ENCODE measurements at places on chromosomes 7 and 10.

- DNase-seq = no peak
These were observed 40.6 kb downstream of the NHLRC2 start for GRCh38 chr10:113895018-113895417.

GRCh38 chr7:23341846-23342598 is 42.9 kb downstream of the MALSU1 start:
- no peak for DNase-seq

GRCh38 chr7:22842973-22843372 is 20.3 kb upstream of the TOMM7 start:
- no peak for DNase-seq

- DNase-seq = no peak
These were observed 17.9 kb upstream of the TRIL start for GRCh38 chr7:28976022-28976421.

DNA sequence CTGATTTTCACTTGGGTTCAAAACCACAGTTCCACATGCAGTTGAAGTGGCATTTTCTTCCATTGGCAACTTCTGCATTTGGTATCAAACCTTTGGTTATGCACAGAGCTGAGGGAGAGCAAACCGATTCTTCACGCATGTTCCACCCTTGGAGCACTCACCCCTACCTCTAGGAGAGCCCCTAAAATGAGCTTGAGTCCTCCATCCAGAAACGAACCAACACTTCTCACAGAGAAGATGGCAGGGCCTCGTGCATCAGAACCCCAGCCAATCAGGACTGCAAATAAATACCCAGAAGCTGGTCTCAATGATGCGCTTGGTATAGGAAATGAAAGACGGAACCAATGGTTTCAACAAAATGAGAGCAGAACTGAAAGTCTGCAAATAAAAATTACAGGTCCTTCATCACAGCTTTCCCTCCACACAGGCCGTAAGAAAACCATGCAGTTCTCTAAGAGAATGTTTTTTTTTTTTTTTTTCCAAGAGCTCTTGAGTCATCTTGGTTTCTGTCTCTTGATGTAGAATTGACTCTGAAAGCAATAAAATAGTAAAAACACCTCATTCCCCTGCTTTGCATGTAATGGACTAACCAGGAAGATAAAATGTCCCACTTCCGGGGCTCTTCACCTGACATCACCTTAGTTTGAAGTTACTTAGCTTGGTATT is 23.9 kb downstream of the KLF6 start:
- no peak for DNase-seq

GRCh38 chr7:158252837-158253669 is 334.6 kb downstream of the PTPRN2 start:
- no peak for DNase-seq

GRCh38 chr7:40909346-40909980 is 774.7 kb downstream of the SUGCT start:
- no peak for DNase-seq

- no peak for DNase-seq
These were observed 2.8 kb upstream of the DENND2A start for GRCh38 chr7:140643416-140643815.

GRCh38 chr10:101297901-101298486 is 56.0 kb upstream of the BTRC start:
- DNase-seq = peak; percentile 80

DNA sequence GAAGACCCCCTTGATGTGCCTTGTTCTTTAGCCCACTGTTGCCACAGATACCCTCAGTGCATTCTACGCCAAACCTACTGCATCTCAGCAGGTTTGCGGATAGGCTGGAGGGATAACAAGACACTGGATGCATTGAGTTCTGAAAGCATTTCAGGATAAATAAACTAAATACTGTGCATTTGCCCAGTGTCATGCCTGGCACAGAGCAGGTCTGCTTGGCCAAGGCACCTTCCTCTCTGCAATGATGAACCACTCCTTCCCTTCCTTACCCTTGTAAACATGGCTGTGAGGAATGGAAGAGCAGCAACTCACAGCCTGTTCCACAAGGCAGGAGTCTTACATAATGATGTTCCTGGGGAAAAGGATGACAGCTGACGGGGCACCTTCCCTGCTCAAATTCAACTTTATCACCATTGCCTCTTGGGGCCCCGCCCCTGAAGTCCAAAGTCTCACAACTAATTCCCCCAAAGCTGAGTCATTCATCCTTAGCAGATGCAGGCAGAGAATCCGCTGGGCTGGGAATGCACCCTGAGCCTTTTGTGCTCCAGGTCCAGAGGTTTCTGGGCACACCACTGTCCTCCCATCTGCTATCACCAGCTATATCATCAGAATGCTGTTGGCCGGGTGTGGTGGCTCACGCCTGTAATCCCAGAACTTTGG is 11.6 kb downstream of the DDX56 start:
- no peak for DNase-seq

GRCh38 chr7:138924501-138925225 is 56.5 kb downstream of the KIAA1549 start:
- DNase-seq = no peak

GRCh38 chr7:143396182-143396581 is 12.5 kb downstream of the EPHA1 start:
- no peak for DNase-seq

DNA sequence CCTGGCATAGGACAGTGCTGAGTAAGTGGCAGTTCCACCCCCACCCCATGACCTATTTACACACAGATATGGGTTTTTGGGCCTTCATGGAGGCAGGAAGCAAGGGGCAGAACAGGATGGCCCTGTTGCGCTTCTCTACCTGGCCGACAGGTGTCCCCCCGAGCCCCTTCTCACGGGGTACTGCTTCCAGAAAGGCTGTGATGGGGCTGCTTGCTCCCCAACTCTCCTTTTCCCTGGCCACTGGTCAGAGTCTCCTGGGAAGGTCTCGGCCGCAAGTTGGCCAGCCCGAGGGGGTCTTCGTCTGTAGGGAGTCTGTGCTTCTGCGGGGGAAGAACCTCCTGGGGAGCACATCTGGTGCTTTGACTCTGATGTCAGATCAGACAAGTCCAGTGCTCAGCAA is 139.8 kb upstream of the TNS3 start:
- no peak for DNase-seq

DNA sequence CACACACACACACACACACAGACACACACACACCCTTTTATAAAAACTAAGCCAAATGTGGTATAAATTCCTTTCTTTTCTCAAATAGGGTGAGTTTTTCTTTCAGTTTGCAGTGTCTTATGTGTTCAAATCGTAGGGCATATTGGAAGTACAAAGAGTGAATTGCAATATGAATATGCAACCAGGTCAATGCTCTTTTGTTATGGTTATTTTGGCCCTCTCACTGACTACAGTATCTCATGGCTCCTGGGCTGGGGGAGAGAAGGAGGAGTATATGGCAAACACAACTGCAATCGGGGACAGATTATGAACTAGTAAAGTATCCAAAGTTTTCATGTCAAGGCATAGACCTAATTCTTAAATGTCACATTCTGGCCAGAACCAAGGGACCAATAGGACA is 301.9 kb downstream of the PLXDC2 start:
- DNase-seq = no peak

DNA sequence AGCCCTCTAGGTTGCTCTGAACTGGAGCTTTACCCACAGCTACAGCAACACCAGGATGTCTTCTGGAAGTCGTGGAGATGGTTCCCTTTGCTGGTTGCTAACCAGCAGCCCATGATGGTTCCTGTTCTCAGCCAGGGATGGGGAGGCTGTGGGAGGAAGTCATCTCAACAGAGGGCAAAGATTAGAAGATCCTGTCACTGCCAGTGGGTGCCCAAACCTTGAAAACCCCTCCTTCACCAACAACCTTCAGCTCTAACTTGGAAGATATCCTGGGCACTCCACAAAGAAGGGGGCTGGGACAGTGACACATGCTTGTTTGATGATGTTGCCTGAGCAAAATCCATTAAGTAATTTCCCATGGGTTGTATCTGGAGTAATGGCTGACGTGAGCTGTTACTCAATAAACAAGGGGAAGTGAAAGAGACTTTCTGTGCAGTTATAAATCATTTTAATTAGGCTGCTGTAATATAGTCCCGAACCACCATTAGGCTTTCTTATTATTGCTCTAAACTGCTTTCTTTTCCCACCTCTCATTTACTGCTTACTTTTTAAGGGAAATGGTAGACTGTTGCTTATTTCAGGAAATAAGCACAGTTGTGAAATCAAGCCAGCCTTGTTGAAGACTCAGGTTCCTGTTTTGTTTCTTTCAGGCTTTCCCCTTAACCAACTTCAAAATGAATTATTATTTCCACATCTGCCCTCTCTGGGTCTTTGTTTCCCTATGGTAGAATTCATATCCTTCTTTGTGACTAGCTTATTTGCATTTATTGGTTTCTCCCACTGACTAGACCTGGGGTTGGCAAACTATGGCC is 124.8 kb downstream of the PPP1R17 start:
- peak; percentile 83 for DNase-seq

DNA sequence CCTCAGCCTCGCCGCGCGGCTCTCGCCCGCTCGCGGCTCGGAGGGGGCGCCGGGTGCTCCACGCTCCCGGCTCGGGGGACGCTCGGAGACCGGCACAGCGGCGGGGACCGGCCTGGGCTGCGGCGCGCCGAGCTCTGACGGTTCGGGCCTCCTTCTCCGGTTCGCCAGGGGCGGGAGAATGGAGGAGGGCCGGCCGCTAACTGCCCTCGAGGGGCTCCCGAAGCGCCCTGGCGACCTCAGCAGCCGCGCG is 232 bp upstream of the GRID1 start:
- DNase-seq = no peak

GRCh38 chr7:151721236-151721635 is 155.7 kb downstream of the PRKAG2 start:
- DNase-seq = no peak

GRCh38 chr10:78115135-78115853 is 81.6 kb downstream of the RPS24 start:
- no peak for DNase-seq

GRCh38 chr10:34061841-34062240 is 727.4 kb upstream of the NRP1 start:
- peak; percentile 5 for DNase-seq

DNA sequence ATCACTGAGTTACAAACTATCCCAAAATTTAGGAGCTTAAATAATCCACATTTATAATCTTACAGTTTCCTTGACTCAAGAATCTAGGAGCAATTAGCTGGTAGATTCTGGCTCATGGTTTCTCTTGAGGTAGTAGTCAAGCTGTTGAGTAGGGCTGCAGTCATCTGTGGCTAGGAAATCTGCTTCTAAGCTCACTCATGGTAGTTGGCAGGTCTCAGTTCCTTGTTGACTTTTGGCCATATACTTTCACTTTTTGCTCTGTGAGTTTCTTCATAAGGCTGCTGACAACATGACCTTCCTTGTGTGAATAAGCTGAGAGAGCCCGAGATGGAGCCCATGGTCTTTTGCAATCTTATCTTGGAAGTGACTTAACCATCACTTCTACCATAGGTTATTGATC is 10.8 kb upstream of the ETV1 start:
- DNase-seq = no peak

GRCh38 chr7:36276428-36277248 is 113.0 kb upstream of the ANLN start:
- DNase-seq = no peak

DNA sequence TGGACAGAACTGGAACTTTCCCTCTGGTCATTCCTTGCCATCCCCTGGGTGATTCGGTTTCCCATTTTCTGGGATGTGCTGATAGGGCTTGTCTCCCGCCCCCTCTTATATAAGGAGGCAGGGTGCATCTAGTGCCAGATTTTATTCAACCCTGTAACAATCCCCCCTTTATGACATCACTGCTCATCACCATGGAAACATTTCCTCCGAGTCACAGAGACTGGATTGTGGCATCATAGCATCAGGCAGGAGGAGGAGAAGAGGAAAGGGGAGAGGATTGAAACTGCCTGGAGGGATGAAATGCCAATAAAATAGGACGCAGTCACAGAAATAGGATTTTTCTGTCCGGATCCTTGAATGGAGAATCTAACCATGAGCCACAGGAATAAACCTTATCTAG is 25.0 kb downstream of the SORCS3 start:
- no peak for DNase-seq

DNA sequence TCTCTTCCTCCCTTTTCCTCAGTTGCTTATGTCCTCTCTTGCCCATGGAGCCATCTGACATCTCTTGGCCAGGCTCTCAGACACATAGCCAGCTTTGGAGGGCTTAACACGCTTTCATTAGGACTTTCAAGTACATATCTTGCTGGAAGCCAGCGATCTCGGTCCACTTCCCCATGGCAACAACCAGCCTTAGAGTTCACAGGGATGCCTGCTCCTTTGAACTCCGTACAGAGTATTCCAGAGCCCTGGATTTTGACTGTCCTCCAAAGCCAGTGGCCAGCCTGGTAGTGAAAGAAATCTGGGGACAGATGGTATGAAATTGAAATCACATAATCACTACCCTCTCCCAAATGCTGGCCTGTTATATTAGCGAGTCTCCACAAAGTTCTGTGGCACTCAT is 370.5 kb upstream of the NPVF start:
- no peak for DNase-seq

- no peak for DNase-seq
These were observed 27.3 kb upstream of the CABCOCO1 start for GRCh38 chr10:61635471-61635870.

GRCh38 chr10:132590752-132591121 is 53.1 kb downstream of the INPP5A start:
- no peak for DNase-seq

- DNase-seq = no peak
These were observed 126.1 kb downstream of the PLXNA4 start for GRCh38 chr7:132450188-132450587.

GRCh38 chr7:95550546-95550945 is 45.8 kb downstream of the PDK4 start:
- DNase-seq = no peak

GRCh38 chr7:140212100-140212881 is 35.5 kb upstream of the KDM7A start:
- DNase-seq = no peak

- no peak for DNase-seq
These were observed 792.0 kb downstream of the TYW1 start for GRCh38 chr7:67788669-67789068.

DNA sequence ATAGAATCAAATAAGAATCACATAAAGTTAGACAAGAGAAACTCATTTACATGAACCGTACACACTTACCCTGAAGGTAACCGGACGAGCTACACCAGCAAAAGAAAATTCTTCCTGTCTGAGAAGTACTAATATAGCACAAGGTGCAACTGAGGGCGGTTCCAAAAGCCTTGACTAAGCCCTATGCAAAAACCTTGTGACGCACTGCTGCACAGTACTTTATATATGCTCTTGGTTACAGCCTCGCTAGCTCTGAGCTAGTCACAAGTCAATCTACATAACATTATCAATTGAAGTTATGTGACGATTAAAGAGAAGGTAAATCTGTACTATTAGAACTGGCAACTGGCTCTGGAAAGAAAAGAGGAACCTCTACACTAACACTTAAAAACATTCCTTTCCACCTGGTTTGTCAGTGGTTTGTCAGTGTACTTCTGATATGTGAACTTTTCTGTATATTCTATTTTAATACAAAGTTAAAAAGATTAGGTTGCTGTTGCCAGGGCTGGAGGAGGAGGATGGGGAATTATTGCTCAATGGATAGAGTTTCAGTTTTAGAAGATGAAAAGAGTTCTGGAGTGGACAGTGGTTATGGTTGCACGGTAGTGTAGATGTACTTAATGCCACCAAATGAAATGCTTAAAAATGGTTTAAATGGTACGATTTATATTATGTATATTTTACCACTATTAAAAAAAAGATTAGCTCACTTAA is 21.6 kb downstream of the NT5C3A start:
- DNase-seq = peak; percentile 73

- DNase-seq = no peak
These were observed 72.6 kb downstream of the PDSS1 start for GRCh38 chr10:26770069-26770468.

GRCh38 chr10:24193330-24193729 is 15.6 kb upstream of the KIAA1217 start:
- DNase-seq = peak; percentile 0

- DNase-seq = no peak
These were observed 125.2 kb downstream of the SLC25A13 start for GRCh38 chr7:96196676-96197075.
